ENCODE measurements at places on chromosomes 13 and 19.

DNA sequence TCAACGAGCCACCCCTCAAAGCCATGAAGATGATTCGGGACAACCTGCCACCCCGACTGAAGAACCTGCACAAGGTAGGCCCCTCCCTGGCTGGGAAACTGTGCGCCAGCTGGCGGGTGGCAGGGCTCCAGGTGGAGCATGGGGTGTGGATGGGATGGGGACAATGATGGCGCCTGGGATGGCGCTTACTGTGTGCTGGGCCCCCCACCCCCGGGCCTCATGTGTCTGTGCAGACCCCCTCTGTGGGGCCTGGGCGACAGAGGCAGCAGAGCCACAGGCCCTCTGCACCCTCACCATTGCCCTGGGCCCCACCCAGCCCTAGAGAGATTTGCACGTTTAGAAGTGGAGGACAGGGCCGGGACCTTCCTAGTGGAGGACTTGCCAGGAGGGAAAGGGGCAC lies 19.0 kb upstream of the NCCRP1 start:
- DNase-seq: no peak

DNA sequence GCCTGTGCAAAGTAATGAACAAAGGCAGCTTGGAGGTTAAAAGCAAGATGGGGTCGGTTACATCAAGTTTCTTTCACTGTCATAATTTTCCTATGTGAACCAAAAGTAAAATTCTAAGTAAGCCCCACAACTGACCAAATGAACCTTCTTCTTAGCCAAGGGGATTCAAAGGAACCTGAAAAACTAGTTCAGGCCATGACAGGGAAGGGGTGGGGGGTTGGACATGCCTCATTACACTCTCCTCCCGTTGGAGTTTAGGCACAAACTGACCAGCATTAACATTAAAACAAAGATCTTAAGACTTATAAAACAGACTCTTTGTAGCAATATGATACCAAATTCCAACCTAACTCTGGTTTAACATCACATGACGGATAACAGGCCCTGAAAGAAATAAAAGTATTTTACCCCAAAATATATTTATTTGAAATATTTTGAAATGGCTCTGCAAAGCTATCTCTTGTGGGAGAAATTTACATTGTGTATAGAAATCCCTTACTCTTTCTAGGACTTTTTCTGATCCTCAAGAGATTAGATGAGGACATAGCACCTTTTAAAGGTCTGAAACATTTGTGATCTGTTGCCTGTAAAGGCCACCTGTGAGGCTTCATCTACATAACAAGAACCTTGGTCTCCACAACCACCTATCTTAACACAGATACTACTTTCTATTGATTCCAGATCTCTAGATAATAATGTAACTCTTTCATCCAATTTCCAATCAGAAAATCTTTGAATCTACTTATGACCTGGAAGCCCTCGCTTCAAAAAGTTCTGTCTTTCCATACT lies 1829.0 kb upstream of the MIR17HG start:
- no peak for DNase-seq

GRCh38 chr13:61414686-61415057 lies 977 bp downstream of the PCDH20 start:
- DNase-seq: no peak

- DNase-seq: no peak
These were observed 864.3 kb upstream of the ATXN8OS start for GRCh38 chr13:69243366-69243765.

GRCh38 chr13:47142105-47142504 lies 245.3 kb upstream of the HTR2A start:
- no peak for DNase-seq

DNA sequence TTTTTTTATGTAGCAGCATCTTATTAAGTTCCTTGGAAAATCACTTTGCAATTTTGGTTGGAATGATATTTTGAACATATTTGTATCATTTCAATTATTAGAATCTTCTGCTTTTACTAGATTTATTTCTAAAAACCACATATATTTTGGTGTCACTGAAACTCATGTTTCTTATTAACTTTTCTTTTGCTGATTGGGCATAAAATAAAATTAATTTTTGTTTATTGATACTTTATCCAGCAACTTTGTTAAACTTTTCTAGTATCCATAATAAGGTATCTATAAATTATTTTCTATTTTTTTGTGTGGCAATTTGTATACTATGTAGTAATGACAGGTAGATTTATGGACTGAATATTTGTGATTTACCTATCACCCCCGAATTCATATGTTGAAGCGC lies 556.4 kb upstream of the ATXN8OS start:
- no peak for DNase-seq
